ENCODE measurements at places on chromosomes 6 and 20. TPM values are rescaled to one million over a fixed set of nuclear protein-coding genes. Genes with fewer than 3 reads are reported as not detected.

The RPRD1B gene
- total RNA-seq: 29.2 TPM

GRCh38 chr20:24337069-24337468, 132.4 kb upstream of the SYNDIG1 start:
- DNase-seq: no peak
- H3K4me1 ChIP-seq: no peaks in the 10 kb centered on the region
- no peak overlapping the region for H3K4me3 ChIP-seq
- no peaks in the 10 kb centered on the region for H3K36me3 ChIP-seq
- peaks cover 3% of the 10 kb centered on the region for H3K27me3 ChIP-seq

DNA sequence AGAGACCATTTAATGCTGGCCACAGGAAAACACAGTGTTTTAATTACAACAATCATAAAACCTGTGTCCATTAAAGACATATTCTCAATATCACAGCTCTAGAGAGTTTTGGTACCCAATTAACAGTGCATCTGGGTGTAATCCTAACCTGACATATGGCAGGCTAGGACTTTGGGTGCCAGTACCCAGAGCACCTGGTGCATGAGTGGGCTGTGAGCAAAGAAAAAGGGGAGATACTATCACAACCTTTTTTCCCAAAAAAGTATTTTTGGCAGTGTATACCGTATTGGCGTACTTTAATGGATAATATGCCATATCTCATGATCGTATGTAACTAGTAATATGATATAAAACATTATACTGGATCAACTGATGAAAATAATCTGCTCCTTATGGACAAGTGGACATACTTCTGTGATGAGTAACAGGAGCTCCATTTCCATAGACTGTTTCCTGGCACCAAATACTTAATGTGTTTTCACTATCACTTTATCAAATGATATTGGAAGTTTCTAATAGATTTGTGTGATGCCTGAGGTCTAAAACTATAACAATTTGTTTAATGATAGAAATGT, 91.7 kb downstream of the COL19A1 start:
- peaks cover 2% of the 10 kb centered on the region for H3K27me3 ChIP-seq
- H3K4me3 ChIP-seq: no peak overlapping the region
- H3K4me1 ChIP-seq: peaks cover 33% of the 10 kb centered on the region

DNA sequence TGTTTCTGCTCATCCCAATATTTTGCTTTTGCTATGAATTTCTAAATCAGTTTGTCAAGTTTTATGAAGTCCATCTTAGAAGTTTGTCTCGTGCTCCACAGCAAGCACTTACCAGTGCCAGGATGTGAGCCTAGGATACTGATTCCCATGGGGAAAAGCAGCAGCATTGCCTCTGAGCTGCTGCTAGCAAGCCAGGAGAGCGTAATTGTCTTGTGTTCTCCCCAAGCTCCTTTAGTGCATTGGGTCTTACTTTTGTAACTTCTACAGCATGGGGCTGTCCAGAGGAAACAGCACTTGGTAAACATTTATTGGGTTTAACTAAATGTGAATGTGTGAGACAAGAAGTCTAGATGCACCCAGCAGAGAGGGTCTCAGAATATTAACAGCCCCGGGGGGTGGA, 76.1 kb downstream of the RNF182 start:
- H3K27ac ChIP-seq: no peak overlapping the region
- H3K4me3 ChIP-seq: no peak overlapping the region
- H3K4me1 ChIP-seq: peaks cover 15% of the 10 kb centered on the region
- peaks cover 6% of the 10 kb centered on the region for H3K27me3 ChIP-seq
- no peak for DNase-seq

DNA sequence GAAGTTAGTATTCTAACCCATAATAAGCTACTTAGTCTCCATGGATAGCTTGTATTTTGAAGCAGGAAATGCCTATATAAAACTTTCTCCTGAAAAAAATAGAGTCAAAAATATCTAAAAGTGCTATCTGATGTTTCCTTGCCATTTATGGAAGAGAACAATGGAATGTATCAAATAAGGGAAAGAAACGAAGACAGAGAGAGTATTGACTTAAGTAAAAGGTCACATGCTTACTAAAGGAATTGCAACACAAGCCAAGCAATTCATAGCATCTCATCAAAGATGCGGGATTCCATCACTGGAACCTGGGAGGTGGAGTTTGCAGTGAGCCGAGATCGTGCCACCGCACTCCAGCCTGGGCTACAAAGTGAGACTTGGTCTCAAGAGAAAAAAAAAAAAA, 112.9 kb upstream of the DTNBP1 start:
- H3K4me3 ChIP-seq: no peak overlapping the region
- H3K27ac ChIP-seq: no peak overlapping the region
- H3K36me3 ChIP-seq: no peaks in the 10 kb centered on the region
- H3K4me1 ChIP-seq: peaks cover 17% of the 10 kb centered on the region
- no peak for DNase-seq

The SGK2 gene
- total RNA-seq: 0.56 TPM

The IL17A gene
- not detected for total RNA-seq

DNA sequence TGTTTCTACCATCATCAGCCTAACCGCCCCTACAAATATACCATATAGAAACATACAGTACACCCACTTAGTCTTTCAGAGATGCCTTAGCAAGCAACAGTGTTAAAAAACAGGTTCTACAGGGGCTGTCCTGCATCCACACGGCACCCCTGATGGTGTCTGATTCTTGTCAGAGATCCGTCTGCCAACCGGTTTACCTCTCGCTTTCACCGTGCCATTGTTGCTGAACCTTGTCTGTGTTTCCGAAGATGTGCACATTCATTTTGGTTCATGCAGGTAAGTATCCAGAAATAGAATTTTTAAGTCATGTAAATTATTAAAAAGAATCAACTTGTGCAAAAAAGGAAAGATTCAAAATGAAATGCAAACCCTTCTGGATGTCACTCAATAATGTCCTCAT, 52.9 kb downstream of the EPHA7 start:
- peaks cover 6% of the 10 kb centered on the region for H3K4me1 ChIP-seq
- no peaks in the 10 kb centered on the region for H3K36me3 ChIP-seq
- H3K27ac ChIP-seq: no peak overlapping the region
- H3K27me3 ChIP-seq: no peaks in the 10 kb centered on the region
- no peak for DNase-seq
- H3K4me3 ChIP-seq: no peak overlapping the region

The SNX9 gene
- total RNA-seq: 45.7 TPM

The KAT14 gene
- 14.2 TPM for total RNA-seq

DNA sequence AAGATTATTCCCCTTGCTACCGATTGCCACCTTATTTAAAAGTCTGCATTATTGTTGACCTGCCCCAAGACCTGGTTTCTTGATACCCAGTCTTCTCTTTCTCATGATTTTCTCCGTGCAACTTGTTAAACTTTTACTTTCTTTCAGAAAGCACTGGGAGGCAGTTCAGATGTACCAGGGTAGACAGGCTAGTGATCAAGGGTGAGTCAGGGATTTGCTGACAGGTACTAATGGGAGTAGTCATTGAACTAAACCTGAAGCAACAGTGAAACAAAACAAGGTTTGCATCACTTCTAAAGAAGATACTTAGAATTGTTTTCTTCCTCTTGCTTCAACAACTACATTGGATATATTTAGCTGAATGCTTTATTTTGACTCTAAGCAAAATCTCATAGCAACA, 124.4 kb downstream of the KCNQ5 start:
- H3K27ac ChIP-seq: no peak overlapping the region
- H3K4me1 ChIP-seq: no peaks in the 10 kb centered on the region
- H3K27me3 ChIP-seq: no peaks in the 10 kb centered on the region

DNA sequence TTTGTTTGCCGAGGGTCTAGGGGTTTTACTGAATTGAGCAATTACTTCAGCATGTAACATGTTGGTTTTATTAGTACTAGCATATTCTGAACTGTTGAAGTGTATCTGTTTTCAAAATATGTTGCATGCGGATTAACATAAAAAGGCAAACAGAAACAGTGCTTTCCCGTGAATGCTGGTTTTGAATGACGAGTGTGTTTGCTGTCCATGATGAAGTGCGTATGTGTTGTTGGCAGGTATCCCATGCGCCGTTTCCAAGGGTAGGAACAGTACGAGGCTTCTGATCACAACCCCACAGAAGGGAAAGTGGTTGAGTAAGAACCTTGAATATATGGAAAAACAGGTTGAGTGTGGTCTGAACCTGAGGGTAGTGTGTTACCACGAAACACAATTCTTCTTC, 232.9 kb downstream of the SAMD5 start:
- peaks cover 15% of the 10 kb centered on the region for H3K4me1 ChIP-seq
- no peak overlapping the region for H3K27ac ChIP-seq
- H3K4me3 ChIP-seq: no peak overlapping the region

The IMPG1 gene
- total RNA-seq: 0.51 TPM

The SLC22A2 gene
- total RNA-seq: not detected

DNA sequence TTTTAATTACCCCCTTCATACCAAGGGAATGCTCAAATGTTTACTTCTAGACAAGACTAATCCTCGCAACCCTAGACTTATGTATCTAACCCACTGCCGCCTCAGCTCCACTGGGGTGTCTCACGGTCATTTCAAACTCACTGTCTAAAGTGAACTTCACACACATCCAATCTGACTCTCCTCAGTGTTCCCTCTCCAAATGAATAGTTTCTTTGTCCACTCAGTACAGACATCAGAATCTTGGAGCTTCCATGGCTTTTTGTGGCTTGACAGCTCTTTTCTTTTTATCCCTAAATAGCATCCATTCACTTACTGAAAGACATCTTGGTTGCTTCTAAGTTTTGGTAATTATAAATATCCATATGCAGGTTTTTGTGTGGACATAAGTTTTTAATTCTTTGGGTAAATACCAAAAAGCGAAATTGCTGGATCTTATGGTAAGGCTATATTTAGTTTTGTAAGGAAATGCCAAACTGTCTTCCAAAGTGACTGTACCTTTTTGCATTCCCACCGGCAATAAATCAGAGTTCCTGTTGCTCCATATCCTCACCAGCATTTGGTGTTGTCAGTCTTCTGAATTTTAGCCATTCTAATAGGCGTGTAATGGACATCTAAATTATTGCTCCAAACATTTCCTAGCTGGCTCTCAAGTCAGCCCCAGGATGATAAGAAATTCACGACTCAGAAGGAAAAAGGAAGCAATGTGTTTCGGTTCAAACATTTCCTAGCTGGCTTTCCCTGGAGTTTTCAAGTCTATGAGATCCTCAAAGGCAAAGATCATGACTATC, 73.1 kb downstream of the DNAAF9 start:
- H3K4me1 ChIP-seq: no peaks in the 10 kb centered on the region
- peaks cover 2% of the 10 kb centered on the region for H3K27me3 ChIP-seq
- no peak for DNase-seq
- H3K36me3 ChIP-seq: peaks cover 12% of the 10 kb centered on the region
- H3K4me3 ChIP-seq: no peak overlapping the region

DNA sequence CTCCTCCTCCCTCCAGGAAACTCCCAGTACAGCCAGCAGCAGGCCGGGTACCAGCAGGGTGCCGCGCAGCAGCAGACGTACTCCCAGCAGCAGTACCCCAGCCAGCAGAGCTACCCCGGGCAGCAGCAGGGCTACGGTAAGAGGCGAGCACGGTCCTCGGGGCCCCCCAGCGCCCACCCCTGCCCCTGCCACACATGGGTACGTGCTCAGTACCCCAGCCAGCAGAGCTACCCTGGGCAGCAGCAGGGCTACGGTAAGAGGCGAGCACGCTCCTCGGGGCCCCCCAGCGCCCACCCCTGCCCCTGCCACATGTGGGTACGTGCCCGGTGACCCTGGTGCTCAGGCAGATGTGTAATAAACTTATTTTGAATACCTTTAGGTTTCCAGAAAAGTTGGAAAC, 10.2 kb upstream of the MTG2 start:
- H3K36me3 ChIP-seq: peaks cover 3% of the 10 kb centered on the region
- no peak overlapping the region for H3K4me3 ChIP-seq

The LTA gene
- total RNA-seq: not detected

Measured in glutamatergic neuron (in vitro differentiated cells).